ENCODE measurements at places on chromosomes 11 and 22. TPM values are rescaled to one million over a fixed set of nuclear protein-coding genes. Genes with fewer than 3 reads are reported as not detected.

GRCh38 chr11:72958791-72959190 is 144.6 kb downstream of the ATG16L2 start:
- DNase-seq: no peak
- no peak overlapping the region for H3K27ac ChIP-seq
- 0 out of 2 replicates have a peak, but pooled peaks cover 2% of the 10 kb centered on the region for H3K4me1 ChIP-seq
- no peaks in the 10 kb centered on the region for H3K27me3 ChIP-seq
- H3K36me3 ChIP-seq: no peaks in the 10 kb centered on the region

GRM5 gene
- total RNA-seq: 0.43 TPM

OR5B17 gene
- total RNA-seq: not detected

GRCh38 chr22:33006955-33007318 is 51.2 kb downstream of the SYN3 start:
- H3K27me3 ChIP-seq: no peaks in the 10 kb centered on the region
- no peak for DNase-seq
- H3K4me1 ChIP-seq: no peaks in the 10 kb centered on the region
- H3K27ac ChIP-seq: no peak overlapping the region

MYOD1 gene
- total RNA-seq: not detected

DNA sequence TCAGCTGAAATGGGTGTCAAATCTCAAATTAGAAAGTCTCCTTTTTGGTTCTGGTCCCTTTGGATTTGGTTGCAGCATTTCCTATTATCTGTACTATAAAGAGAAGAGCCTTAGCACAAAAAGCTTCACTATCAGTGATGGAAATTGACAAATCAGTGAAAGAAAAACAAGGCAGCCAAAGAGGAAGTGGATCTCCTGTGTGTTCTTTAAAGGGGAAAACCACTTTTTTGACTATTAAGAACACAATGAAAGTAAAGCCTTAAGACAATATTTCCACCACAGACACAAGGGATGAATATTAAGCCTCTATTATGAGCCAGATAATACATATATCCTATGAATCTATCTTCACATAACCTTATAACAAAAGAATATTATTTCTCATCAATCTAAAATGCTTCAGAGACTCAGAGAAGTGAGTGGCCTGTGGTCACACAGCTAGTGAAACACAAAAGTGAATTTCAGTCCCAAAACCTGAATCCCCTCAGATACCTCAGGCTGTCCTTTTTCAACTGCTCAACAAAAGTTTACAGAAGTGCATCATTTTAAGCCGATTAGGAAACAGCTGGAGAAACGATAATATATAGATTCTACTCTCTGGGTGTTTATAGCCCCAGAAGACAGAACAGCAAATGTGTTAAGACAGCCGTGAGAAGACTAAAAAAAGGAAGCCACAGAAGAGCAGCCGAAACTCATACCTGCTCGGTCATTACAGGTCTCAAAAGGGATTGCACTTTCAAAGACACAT is 24.4 kb upstream of the FSHB start:
- no peak overlapping the region for H3K4me3 ChIP-seq
- DNase-seq: no peak
- no peak overlapping the region for H3K27ac ChIP-seq
- H3K36me3 ChIP-seq: no peaks in the 10 kb centered on the region
- H3K4me1 ChIP-seq: peaks cover 6% of the 10 kb centered on the region
- no peaks in the 10 kb centered on the region for H3K27me3 ChIP-seq

GRCh38 chr11:65577756-65578109 is 1.9 kb downstream of the EHBP1L1 start:
- H3K4me3 ChIP-seq: no peak overlapping the region
- no peak for DNase-seq
- peaks cover 46% of the 10 kb centered on the region for H3K27me3 ChIP-seq
- H3K36me3 ChIP-seq: no peaks in the 10 kb centered on the region

CASP5 gene
- not detected for total RNA-seq
